ENCODE measurements at places on chromosomes 1 and 21. TPM values are rescaled to one million over a fixed set of nuclear protein-coding genes. Genes with fewer than 3 reads are reported as not detected.

DNA sequence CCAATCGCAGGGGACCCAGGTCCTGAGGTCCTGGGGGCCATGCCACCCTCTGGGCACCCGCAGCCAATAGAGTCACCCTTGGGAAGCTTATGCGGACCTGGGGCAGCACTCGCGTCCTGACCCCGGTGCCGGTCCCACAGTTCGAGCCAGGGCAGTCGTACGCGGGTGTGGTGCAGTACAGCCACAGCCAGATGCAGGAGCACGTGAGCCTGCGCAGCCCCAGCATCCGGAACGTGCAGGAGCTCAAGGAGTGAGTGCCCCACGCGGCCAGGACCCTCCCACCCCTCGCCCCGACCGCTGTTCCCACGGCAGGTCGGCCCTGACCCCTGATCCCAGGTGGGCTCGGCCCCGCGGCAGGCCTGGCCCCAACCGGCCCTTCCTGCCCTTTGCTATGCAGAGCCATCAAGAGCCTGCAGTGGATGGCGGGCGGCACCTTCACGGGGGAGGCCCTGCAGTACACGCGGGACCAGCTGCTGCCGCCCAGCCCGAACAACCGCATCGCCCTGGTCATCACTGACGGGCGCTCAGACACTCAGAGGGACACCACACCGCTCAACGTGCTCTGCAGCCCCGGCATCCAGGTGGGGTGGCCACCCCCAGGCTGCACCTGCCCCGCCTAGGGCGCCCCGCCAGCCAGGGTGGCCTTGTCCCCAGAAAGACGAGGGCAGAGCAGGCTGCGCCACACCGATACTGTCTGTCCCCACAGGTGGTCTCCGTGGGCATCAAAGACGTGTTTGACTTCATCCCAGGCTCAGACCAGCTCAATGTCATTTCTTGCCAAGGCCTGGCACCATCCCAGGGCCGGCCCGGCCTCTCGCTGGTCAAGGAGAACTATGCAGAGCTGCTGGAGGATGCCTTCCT, 20.5 kb downstream of the COL6A1 start:
- no peak for DNase-seq

GRCh38 chr1:170634293-170634692, 29.6 kb upstream of the PRRX1 start:
- no peak for DNase-seq

DNA sequence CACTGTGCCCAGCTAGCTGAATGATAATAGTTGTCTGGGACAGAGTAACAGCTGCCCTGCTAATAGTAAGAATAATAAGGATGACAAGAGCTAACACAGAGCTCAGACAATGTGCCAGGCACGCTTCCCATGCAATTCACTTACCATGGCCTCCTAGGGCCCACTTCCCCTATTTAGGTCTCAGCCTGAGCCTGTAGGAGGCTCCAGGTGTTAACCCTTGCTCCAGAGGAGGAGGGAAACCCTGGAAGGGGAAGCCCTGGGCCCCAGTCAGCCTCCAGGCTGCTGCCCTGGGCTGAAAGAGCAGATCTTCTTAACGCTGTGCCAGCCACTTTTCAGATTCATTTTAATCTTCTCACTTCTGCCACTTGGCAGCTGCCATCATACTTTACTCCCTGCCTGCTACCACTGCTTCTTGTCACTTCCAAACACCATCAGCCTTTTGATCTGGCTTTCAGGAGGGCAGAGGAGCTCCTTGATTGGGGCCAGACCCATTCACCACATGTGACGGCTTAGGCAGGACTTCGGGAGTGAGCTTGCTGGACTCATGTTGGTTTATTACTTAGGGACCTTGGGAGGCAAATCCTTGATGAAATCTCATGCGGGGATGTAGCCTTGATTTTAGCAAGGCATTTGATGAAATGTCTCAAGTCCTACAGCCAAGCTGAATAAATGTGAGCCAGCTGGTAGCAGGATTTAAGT, 66.7 kb upstream of the PARP1 start:
- no peak for DNase-seq

GRCh38 chr1:187409341-187409740, 580.6 kb downstream of the PLA2G4A start:
- DNase-seq = no peak

GRCh38 chr1:115547696-115548095, 94.1 kb upstream of the VANGL1 start:
- DNase-seq = no peak

The NT5C1A gene
- not detected for total RNA-seq

DNA sequence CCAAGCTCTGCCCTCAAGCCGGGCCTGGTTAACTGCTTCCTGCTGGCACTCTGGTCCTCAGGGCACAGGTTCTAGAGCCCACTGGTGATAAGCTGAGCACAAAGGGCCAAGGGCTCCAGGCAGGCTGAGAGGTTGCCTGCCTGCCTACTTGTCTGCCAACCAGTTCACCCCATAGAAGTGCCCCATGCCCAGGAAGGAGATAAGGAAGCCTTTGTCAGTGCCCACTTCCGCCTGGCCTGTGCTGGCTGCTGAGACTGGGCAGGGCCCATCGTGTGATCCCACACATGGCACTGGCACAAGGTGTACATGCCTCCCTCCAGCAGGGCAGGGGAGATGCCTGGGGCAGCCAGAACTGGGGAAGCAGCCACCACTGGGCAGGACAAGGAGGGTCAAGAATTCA, 24.1 kb downstream of the SLC9A1 start:
- DNase-seq = no peak

- DNase-seq = no peak
Measured at GRCh38 chr21:27225940-27226339, 259.1 kb upstream of the ADAMTS5 start.

The AADACL3 gene
- not detected for total RNA-seq

The RPTN gene
- not detected for total RNA-seq

The KCNE1 gene
- total RNA-seq = 1.5 TPM

DNA sequence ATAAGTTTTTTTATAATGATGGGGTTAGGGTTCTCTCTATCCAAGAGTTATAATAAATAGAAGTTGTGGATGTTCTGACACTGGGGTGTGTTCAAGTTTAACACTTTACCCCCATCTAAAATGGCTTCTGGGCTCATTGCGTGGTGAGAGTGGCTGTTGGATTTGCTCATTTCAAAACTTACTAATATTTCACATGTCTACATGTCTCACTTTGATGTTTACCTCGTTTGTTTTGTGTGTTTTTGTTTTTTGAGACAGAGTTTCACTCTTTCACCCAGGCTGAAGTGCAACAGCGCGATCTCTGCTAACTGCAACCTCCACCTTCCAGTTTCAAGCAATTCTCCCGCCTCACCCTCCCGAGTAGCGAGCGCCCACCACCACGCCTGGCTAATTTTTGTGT, 3.7 kb downstream of the RRP1B start:
- no peak for DNase-seq

DNA sequence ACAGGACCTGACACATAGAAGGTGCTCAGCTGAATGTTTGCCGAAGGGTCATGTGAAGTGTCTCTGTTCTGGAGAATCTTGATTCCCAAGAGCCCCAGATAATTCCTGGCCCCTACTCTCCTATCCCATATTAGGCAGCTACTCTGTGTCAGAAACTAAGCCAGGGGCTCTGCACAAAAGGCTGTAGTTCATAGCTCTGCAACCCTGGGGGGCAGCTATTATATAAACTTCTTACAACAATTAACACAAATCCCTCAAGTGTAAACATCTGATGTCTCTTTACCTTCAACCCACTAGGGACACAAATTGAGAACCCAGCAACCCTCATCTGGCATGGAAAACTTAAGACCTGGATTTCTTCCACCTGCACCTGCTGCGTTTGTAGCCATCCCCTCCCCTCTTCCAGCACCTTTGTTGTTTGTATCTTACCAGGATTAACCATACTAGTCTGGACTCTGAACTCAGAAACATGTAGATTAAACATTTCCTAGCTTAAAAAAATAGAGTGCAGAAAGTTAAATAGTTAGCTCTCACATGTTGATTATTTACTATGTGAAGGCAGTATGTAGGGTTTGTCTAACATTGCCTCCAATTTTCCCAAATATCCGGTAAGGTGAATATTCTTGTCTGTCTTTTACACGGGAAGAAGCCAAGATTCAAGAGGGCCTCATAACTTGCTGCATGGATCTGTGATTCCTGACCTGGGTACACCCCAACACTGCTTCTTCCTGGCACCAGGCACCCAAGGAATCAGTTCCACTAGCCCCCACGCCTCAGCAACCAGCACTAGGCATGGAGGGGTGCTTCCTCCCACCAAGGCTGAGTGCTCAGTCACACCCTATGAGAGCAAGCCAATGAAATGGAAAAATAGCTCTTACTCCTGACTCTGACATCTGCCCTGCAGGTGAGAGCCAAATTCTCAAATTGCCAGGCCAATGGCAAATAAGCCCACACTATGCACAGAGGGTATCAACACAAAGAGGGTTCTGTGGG, 220.7 kb upstream of the HOOK1 start:
- DNase-seq = no peak

The CNIH3 gene
- total RNA-seq = not detected

DNA sequence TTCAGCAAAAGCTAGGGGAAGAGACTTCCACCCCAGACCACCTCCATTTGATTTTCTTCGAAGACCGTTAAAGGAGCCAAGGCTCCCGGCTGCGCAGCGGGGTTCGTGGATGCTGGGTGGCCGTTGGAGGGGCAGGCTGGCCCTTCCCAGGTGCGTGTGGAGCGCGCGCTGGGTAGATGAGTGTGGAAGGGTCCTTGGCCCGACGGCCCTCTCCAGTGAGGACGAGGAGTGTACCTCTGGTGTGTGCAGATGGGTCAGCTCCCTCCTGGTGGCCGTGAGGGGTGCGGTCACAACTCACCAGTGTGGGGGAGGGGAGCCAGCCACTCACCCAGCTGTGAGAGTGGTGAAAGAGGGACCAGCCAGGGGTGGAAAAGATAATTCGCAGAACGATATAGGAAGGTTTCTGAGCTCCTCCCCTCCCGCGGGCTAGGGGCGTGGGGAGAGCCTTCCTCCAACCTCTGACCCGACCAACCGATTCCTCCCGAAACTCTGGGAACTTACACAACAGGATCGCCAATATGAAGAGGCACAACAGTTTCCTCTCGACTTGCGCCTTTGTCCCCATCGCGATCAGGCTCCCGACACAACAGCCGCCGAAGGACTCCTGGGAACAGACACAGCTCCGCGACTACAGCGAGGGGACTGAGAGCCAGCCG, at the start of gene F11R:
TSS of gene F11R (minus strand) at position 644 of the 656 bp plus-strand sequence. CDS start at position 565, 79 bp downstream.
- peak; percentile 75 for DNase-seq

The SSBP3 gene
- 30.7 TPM for total RNA-seq

Measured in transverse colon (tissue), 4 donors.